ENCODE measurements at places on chromosomes 1 and 21. TPM values are rescaled to one million over a fixed set of nuclear protein-coding genes. Genes with fewer than 3 reads are reported as not detected.

DNA sequence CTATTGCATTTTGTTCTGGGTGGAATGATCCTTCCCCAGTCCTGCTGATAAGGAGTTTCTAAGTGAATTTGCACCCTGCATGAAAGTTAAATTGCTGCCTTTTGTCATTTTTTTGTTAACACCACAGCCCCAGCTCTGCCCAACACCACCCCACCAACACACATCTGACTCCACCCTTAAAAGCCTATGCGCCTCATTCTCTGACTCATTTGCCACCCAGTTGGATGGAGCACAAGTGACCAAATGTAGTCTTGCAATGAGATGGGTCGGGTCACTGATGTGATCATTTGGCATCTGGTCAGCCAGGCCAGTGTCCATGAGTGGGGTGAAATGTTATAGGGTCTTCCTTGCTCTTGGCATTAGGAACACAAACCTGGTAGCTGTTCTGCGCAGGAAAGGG, 256.8 kb downstream of the KAZN start:
- DNase-seq, result no peak

IL10 gene
- not detected for total RNA-seq

GRCh38 chr1:23930861-23931490, 17.8 kb upstream of the CNR2 start:
- peak; percentile 59 for DNase-seq

KCNH1 gene
- 0.54 TPM for total RNA-seq

RGS21 gene
- not detected for total RNA-seq

DNA sequence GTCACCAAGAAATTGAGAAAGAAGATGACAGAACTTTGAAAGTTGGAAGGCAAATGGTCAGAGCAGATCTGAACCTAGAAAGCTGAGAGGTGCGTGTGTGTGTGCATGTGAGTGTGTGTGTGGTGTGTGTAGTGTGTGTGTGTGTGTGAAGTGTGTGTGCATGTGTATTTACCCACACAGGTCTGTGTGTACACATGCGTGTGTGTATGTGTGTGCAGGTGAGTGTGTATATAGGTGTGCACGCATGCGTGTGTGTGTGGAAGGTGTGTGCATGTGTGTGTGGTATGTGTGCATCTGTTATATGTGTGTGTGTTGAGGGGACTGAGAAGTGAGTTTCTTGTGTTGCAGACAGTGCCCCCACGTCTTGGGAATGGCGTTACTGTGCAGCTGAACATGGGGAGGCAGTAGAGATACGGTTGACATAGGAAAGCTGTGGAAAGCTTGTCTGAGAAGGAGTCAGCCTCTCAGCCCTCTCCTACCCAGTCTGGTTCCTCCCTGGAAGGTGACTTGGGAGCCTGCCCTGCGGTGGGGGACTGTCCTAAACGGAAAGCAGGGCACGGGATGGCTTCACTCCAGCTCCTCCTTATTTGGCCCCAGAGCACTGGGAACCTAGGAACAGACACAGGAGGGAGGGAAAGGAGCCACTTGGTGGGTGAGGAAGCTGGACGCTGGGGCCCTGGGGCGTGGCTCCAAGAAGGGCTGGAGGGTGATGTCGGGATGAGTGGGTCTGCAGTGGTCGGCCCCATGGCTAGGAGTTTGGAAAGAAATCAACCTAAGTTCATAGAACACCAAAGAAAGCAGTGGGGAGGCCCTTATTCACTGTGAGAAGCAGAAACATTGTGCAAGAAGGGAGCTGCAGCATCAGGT, 97.2 kb downstream of the PCBP3 start:
- DNase-seq, result no peak

VCAM1 gene
- 19.7 TPM for total RNA-seq
